Aorta (tissue), 5 donors: ENCODE measurements at places on chromosomes 12 and 14. TPM values are rescaled to one million over a fixed set of nuclear protein-coding genes. Genes with fewer than 3 reads are reported as not detected.

DNA sequence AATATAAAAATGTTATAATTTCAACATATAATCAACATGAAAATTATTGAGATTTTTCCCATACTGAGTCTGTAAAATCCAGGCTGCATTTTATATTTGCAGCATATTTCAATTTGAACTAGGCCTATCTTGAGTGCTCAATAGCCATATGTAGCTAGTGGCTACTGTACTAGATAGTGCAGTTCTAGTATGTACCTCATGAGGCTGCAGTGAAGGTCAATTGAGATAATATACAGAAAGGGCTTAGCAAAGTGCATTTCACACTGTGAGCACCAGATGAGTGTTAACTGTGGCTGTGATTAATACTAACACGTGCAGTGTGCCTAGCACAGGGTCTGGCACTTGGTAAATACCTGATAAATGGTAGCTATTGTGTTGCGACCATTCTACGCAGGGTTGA is 5.4 kb upstream of the SLC22A17 start:
- H3K36me3 ChIP-seq = peaks cover 3% of the 10 kb centered on the region
- no peak overlapping the region for H3K27ac ChIP-seq
- H3K27me3 ChIP-seq = no peaks in the 10 kb centered on the region
- no peak overlapping the region for H3K4me3 ChIP-seq
- no peak for DNase-seq

- H3K4me1 ChIP-seq = no peaks in the 10 kb centered on the region
- H3K27me3 ChIP-seq = no peaks in the 10 kb centered on the region
- no peak for DNase-seq
- H3K36me3 ChIP-seq = no peaks in the 10 kb centered on the region
- no peak overlapping the region for H3K27ac ChIP-seq
- H3K4me3 ChIP-seq = no peak overlapping the region
Measured at GRCh38 chr14:24224618-24225071, 7.5 kb downstream of the NEDD8 start.

DNA sequence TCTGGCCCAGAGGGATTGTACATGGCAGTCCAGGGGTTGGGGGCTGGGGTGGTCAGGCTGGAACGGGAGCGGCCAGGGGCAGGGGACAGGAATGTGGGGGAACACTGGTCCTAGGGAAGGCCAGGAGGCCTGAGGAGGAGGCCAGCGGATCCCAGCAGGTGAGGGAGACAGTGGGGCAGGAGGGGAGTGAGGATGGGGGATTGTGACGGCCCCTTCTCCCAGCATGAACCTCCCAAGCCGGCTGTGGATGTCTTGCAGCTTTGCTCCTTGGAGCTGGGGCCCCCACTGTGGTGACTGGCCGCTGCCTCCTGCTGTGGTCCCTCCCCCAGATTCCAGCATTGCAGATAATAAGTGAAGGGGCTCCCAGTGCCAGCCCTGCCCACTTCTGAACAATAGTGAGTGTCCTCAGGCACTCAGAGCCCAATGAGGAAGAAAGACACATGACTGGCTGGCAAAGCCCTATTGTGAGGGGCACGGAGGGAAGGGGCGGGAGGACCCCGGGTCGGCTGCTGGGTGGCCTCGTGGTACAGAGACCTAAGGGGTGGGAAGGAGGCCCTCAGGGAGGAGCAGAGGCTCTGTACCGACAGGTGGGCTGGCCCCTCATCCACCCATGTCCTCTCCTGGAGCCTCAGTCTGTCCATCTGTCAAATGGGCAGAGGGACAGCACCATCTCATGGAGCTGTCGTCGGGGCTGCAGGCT is 215.0 kb downstream of the KIF26A start:
- DNase-seq = no peak
- no peak overlapping the region for H3K27ac ChIP-seq
- no peaks in the 10 kb centered on the region for H3K36me3 ChIP-seq
- no peak overlapping the region for H3K4me3 ChIP-seq
- no peaks in the 10 kb centered on the region for H3K4me1 ChIP-seq
- H3K27me3 ChIP-seq = no peaks in the 10 kb centered on the region

Gene BEGAIN
- total RNA-seq = 2.6 TPM

DNA sequence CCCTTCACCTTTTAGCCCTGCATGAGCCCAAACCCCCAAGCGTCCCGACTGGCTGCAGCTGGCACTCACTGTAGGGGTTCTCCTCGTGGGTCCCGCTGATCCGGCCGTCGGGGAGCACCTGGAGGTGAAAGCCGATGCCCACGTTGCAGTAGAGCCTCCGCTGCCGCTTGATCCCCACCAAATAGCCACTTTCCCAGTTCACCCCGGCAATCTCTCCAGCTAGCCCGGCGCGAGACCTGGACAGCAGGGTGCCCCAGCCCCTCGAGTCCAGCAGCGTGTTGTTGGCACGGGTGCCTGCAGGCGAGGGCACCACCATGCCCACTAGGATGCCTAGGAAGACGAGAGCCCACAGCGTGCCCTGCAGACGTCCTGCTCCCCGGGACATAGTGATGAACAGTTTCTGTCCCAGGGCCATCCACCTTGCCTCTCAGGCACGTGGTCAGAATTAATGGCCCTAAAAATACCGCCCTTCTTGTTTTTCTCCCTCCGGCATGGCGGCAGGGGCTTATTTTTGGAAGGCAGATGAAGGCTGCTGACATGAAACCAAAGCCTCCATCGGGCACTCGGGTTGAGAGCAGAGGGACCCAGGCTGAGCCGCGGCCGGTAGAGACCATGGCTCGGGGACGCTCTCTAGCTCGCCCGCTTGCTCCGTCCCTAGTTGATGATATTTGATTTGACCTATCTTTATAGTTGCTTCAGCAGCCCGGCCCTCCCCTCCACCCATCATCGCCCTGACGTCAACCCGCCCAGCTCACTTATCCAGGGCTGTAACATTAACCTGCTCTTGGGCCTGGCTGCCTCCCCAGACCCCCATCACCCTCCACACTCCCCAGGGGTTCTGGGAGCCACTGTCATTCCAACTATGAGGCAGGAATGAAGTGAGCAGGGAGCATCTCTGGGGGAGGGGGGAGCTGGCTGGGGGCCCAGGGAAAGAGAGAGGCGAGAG is at the start of gene FGF6:
Gene FGF6 (minus strand): TSS at position 660 of the 946 bp plus-strand sequence. CDS start 245 bp downstream, at position 415.
- H3K4me1 ChIP-seq = no peaks in the 10 kb centered on the region
- H3K27ac ChIP-seq = no peak within 1 kb of the TSS
- no peak for DNase-seq
- H3K36me3 ChIP-seq = no peaks in the 10 kb centered on the region

DNA sequence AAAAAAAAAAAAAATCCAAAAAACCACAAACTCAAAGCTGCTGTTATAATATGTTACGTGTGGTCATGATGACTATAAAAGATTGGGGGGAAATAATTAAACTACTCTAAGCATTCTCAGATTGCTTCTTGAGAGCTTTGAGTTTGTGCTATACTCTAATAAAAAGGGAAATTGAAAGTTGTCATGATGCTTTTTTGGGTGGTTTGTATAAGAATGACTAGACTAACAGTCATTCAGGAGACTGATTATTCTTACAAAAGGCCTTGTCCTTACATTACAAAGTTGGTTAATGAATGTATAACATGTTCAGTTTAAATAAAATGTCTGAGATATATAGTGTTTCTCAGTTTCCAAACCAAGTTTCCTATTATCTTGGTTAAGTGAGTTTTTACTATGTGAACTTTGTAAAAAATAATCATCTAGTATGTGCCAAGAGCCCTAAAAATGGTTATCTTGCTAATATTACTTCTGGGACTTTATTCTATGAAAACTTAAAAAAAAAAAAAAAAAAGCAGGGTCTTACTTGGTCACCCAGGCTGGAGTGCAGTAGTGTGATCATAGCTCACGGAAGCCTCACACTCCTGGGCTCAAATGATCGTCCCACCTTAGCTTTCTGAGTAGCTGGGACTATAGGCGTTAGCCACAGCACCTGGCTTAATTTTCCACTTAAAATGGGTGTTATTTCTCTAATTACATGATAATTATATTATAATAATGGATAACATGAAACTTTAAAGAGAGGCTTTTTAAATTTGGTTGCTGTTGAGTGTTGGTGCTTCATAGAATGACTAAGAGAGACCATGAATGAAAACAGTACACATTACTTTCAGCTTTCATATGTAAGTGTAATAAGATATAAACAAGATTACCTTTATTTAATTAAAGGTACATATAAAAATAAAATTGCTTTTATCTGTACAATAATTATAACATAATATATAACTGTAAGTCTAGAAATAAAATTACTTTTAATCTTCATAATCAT is 459.6 kb upstream of the RGS6 start:
- no peaks in the 10 kb centered on the region for H3K27me3 ChIP-seq
- no peak overlapping the region for H3K27ac ChIP-seq
- no peaks in the 10 kb centered on the region for H3K36me3 ChIP-seq
- peaks cover 4% of the 10 kb centered on the region for H3K4me1 ChIP-seq
- no peak overlapping the region for H3K4me3 ChIP-seq

Gene PRICKLE1
- 34.9 TPM for total RNA-seq

Gene SERPINA4
- total RNA-seq = not detected

Gene TPH2
- total RNA-seq = not detected

GRCh38 chr12:65765436-65765813 is 58.9 kb upstream of the HMGA2 start:
- H3K4me1 ChIP-seq = no peaks in the 10 kb centered on the region
- H3K4me3 ChIP-seq = no peak overlapping the region
- H3K36me3 ChIP-seq = no peaks in the 10 kb centered on the region
- no peak for DNase-seq
- no peak overlapping the region for H3K27ac ChIP-seq

Gene KRT79
- total RNA-seq = not detected
